ENCODE measurements at places on chromosomes 12 and 14.
A peak's percentile ranks its signal among the peaks of the same experiment; 100 is the strongest.

- DNase-seq: peak; percentile 72
These were observed 29.3 kb upstream of the KLRF1 start for GRCh38 chr12:9797722-9798619.

GRCh38 chr12:116280595-116281290 lies 3.2 kb upstream of the MED13L start:
- DNase-seq: no peak

GRCh38 chr12:31000751-31001150 lies 72.9 kb upstream of the DDX11 start:
- no peak for DNase-seq

DNA sequence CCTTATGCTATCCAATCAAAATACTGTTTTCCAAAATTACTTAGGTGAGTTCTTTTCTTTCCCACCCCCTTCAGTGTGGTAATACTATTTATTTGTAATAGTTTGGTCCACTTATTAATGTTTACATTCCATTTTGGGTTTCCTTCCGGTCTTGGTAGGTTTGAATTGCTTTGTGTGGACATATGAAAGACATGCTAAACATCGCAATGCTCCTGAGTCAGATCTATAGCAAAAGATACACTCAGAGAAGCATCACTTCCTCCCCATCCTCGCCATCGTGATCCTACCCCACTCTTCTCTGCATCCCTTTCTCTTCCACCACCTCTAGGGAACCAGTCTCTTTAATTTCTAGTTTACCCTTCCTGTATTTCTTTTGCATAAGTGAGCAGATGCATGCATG lies 30.0 kb downstream of the TUNAR start:
- no peak for DNase-seq

- DNase-seq: no peak
These were observed 536.8 kb upstream of the ATP2B1 start for GRCh38 chr12:90245391-90245790.

- no peak for DNase-seq
These were observed 62.6 kb downstream of the SPPL3 start for GRCh38 chr12:120841525-120841924.

DNA sequence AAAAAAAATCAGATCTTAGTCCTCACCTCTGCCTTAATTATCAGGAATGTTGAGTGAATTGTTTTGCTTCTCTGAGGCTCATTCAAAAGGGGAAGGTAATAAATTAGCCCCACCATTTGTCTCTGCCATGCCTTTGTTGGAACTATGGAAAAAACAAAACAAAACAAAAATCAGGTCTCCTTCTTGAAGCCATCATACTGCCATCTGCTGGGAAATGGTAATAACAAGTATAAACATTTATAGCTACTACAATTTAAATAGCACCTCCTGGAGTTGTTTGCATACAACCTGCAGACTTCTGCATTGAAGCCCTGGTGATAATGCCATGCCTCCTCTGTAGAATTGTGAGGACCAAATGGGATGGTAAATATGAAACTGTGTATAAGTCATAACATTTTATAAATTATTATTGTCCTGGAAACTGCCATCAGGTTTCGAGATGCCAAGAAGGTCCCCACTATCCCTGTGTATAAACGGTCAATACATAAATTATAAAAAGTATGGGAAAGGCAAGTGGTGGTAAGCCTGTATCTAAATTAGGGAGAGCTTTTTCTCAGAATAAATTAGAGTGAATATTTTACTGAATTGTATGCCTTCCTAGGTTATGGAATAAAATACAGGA lies 87.2 kb upstream of the FGD4 start:
- no peak for DNase-seq

GRCh38 chr14:95085321-95085720 lies 72.0 kb downstream of the DICER1 start:
- DNase-seq: no peak

DNA sequence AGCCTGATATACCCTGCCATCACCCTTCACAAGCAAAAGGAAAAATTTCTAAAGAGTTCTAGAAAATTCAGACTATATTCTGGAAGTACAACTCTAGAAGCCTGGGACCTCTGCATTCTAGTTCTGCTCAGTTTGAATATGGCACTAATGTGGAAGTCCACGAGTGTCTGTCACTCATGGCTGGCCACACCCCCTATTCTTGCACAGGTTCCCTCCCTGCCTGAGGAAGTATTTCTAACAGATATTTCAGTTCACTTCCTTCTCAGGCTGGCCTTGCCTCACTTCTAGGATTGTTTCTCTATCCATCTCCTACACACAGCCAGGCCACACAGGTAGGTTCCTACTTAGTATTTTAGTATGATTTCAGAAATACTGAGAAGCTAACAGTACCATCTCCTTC lies 67.4 kb downstream of the PHLDA1 start:
- no peak for DNase-seq

GRCh38 chr12:41936333-41936732 lies 208.3 kb downstream of the GXYLT1 start:
- no peak for DNase-seq

DNA sequence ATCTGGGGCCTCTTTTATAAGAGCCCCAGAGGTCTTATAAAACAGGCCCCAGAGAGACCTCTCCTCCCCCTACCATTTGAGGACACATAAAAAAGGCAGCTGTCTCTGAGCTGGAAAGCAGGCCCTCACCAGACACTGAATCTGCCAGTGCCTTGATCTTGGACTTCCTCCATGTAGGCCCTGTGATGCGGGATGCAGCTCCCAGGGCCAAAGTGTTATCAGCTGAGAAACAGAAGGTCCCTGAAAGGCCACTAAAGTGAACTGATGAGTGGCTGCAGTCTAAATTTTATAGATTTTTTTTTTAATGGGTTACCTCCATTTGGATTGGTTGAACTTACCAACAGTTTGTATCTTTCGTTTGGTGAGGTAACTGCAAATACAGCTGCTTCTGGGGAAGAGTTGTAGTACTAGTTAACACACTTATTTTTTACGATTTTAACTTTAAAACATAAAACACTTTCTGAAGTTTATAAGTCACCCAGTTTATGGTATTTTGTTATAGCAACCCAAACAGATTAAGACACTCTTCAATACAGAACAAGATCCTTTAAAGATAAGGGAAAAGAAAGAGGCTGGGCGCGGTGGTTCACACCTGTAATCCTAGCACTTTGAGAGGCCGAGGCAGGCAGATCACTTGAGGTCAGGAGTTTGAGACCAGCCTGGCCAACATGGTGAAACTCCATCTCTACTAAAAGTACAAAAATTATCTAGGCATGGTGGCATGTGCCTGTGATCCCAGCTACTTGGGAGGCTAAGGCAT lies 5.6 kb upstream of the GUCY2C start:
- DNase-seq: no peak

DNA sequence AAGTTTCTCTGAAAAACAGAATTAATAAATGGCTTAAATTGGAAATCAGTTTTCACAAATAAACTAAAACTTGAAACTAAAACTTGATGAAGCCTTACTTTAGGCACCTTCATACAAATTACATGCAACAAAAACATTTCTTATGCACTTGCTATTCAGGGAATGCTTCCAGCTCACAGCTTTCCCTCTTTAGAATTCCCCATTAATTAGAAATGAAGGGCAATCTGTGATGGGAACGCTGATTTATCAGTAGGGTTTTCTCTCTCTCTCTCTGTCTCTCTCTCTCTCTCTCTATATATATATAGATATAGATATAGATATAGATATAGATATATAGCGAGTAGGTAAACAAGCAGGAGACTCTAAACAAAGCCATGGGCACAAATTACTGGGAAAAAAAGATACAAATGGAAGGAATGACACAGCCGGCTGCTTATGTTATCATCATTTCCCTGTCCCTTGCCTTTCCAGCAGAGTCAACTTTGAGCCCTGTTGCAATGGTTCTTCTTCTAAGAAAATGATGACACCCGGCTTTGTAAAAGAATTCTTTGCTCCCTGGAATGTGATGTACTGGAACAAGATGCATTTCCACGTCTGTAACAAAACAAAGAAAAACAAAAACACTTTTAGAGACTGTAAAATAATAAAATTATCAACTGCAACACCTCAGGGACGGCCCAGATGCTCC lies 1121.6 kb upstream of the TMEM132C start:
- DNase-seq: no peak

DNA sequence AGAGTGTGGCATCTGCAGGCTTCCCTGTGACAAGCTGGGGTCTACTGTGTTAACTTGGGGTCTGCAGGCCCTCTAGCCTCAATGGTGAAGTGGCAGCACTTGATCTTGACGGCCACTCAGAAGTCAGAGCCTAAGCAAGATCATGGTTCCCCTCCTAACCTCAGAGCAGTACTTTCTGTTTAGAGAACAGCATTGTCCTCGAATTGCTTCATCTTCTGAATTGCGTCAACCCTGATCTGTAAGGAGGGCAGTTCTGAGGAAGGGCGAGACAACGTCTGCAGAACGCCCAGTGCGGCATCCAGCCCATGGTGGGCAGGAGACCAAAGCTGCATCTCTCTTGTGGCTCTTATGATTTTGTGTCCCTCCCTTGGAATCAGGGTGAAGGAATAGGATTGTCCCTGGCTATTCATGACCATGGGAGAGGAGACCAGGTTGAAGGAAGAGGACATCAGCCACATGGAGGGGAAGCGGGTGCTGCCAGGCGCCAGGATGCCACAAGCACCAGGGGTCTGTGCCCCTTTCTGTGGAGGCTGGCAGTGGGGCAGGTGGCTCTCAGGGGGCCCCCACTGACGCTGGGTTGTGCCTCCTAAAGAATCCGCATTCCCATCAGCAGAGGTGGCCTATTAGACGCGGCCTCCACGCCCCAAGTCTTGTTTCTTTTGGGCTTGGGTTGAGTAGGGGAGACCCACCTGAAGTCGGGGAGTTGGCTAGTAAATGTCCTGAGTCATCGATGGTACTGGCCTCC lies 2.2 kb downstream of the SERPINA9 start:
- no peak for DNase-seq

GRCh38 chr12:66241061-66242043 lies 52.3 kb downstream of the IRAK3 start:
- DNase-seq: no peak

- no peak for DNase-seq
These were observed 6.3 kb downstream of the RPS29 start for GRCh38 chr14:49579841-49580240.

DNA sequence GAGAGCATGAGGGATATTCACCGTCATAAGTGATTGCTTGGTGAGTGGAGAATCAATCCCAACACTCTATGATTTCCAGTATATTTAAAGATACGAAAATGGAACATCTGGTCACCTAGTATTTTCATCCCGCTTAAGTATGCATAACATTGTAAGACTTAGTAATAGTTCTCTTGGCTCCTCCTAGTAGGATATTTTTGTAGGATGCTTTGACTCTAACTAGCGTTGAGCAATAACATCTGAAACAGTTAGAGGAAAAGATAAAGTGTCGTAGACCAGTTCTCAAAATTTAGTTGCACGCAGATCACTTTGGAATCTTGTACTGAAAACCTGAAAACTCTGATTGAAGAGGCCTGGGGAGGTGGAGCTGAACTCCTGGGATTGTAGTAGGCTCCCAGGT lies 7.6 kb downstream of the SAMD4A start:
- no peak for DNase-seq

DNA sequence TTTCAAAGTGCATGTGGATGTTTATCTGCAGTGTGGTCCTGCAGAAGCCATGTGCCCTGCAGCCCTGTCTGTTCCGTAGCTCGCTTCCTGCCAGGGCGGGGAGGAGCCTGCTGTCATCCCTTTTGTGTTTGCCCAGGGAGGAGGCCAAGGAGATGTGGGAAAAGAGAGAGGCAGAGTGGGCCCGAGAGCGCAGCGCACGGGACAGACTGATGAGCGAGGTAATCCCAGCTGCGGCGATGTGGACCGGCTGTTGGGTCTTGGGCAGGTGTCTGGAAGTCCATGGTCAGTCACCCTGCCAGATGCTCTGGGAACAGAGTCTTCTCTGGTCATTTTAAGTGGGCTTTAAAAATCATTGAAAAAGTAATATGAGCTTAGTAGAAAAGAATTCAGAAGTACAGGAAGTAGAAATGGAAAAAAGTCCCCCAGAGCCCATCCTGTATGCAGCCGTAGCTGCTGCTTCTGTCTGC lies 12.8 kb downstream of the TCHP start:
- no peak for DNase-seq

DNA sequence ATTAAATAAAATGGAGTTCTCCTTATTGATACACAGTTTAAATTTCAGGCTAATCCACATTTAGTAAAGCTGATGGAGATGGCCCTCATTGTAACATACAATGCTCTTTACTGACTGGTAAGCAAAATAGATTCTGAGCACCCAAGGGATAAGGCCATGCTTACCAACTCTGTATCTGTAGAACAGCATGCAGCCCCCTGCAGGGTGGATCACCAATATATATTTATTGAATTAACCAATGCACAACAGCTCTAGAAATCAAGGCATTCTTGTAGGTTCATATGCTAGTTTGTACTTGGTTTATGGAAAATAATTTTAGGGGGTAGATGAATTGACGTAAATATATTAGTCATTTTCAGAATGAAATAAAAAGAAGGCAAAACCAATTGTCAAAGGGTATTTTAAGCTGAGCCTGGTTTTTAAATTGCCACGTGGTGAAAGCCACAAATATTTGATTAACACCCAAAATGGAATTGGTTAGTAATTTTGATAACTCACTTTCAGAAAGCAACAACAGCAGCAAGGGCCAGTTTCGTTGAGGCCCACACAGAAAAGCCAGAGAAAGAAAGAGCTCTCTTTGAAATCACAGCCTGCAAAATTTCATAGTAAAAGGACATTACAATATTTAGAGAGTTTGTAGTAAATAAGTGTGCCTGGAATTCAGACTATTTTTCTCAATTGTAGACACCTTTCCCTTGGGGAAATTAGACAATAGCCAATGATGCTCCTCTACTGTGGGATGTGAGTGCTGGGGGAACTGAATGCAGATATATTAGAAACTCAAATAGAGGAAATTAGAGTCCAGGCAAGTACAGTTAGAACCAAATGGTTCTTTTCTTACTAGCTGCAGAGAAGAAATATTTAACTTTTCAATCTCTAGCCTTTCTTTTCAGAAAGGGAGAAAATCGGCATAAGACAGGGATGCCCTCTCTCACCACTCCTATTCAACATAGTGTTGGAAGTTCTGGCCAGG lies 216.2 kb upstream of the ABCD2 start:
- DNase-seq: no peak

- DNase-seq: no peak
These were observed 38.0 kb upstream of the FKBP4 start for GRCh38 chr12:2756756-2757155.

DNA sequence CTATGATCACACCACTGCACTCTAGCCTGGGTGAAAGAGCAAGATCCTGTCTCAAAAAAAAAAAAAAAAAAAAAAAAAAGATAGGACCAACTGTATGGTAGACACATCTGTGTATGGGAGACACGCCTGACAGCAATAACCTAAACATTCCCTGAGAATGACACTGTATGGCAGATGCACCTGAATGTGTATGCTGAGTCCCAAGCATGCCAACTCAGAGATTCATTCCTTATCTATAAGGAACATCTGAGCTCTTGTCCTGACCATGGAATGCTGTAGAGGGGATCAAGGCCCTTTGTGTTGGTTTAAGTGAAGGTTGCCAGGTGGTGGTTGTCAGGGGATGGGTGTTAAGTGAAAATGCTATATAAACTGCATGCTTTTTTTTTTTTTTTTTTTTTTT lies 19.2 kb upstream of the LGALS3 start:
- DNase-seq: no peak

GRCh38 chr14:103001226-103001625 lies 56.1 kb downstream of the CDC42BPB start:
- DNase-seq: no peak

Measured in stimulated activated CD4-positive, alpha-beta T cell treated with anti-CD3 and anti-CD28 coated beads, Interleukin-15, amount 100 ng/mL, for 24 hours (primary cell).